Stimulated activated naive B cell treated with anti-CD40 and anti-IgM and Interleukin-4, amounts not matched to agents 10 μg/mL and 1 μg/mL and 100 μg/mL, for 72 hours (primary cell): ENCODE measurements at places on chromosomes 3 and 15.

DNA sequence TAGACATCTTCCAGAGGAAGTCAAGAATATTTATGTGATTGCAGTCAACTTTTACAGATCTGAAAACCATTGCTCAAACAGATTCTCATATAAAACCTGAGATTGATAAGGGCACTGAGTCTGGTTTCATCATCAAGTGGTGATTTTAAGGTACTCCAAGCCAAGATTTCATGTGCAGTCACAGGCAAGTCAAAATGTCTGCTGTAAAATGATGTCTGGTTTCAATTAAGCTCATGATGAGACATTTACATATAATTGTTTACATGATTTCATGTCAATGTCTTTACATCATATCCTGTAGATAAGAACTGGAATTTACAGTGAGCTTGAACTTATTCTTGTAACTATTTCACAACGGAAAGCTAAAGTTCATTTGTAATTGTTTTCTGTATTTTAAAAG is 1215.5 kb downstream of the ROBO2 start:
- DNase-seq: no peak

DNA sequence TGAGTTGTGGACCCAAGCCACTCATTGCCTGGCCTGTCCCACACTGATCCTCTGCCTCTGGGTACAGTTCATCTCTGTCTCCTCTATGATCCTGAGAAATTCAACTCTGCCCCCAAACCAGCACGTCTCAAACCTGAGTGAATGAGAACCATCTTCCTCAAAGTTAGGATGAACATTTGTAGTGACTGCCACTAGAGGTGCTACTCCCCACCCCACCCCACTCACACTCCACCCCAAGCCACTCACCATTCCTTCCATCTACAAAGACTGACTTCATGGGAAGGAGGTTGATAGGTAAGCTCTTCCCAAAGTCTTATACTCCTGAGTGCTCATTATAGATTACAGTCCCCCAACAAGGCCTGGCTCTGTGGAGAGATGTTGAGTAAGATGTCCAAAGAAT is 43.8 kb downstream of the NEK10 start:
- DNase-seq: no peak

DNA sequence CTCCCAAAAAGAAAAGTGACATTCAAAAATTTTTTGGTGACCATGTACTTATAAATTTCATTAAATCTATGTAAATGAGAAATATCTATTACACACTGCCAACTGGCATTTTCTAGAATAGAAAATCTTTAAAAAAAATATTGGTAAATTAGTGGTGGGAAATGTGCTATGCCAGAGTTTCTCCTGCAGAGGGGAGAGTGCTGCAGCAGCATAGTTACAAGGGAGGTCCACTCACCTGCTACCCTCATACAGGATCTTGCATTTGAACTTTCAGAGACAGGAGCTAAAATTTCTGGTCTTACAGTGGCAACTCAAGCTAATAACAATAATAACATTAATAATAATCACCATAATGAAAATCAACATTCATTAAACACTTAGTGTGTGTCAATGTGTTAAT is 459.6 kb downstream of the NSUN3 start:
- no peak for DNase-seq

DNA sequence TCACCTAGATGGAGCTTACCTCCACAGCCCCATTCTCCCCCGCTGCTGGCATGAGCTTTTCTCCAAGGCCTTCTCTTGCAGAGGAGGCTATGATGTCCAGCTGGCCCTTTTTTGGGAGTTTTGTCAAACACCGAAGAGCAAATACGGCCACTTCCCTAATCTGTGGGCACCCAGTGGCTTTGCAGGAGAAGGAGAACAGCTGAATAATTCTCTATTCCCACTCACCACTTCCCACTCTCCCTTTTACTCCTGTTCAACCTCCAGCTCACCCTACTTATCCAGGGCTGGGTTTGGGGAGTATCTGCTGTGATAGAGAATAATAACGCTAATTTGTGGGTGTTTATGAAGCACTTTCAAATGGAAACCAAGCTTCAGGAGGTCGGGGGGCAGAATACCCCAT is 93.0 kb downstream of the AAGAB start:
- DNase-seq: no peak

DNA sequence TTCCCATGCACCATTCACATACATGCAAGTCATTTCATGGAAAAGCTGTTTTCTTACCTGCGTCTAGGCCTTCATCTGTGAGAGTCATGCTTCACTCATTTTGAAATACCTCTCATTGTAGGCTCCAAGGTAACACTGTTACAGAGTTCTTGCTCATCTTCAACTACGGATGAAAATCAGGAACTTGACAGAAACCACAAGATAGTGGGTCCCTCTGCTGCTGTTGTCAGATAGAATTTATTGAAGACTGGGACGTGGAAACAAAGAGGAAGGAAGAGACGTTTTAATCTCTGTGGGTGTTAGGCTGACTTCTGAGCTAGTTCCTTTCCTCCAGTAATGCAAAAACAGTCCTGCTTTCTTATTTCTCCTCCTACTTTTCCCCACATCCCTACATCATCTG is at the start of gene P2RY14:
P2RY14 (minus strand) TSS at position 313 of the 400 bp plus-strand sequence. CDS start 64,226 bp downstream, outside the sequence.
- peak; percentile 20 for DNase-seq

- no peak for DNase-seq
Observed at GRCh38 chr3:22928216-22929110, 274.7 kb upstream of the UBE2E2 start.

GRCh38 chr3:142566096-142566495 is 12.4 kb downstream of the ATR start:
- DNase-seq: no peak

GRCh38 chr15:45495588-45495987 is 27.0 kb downstream of the SLC30A4 start:
- no peak for DNase-seq

DNA sequence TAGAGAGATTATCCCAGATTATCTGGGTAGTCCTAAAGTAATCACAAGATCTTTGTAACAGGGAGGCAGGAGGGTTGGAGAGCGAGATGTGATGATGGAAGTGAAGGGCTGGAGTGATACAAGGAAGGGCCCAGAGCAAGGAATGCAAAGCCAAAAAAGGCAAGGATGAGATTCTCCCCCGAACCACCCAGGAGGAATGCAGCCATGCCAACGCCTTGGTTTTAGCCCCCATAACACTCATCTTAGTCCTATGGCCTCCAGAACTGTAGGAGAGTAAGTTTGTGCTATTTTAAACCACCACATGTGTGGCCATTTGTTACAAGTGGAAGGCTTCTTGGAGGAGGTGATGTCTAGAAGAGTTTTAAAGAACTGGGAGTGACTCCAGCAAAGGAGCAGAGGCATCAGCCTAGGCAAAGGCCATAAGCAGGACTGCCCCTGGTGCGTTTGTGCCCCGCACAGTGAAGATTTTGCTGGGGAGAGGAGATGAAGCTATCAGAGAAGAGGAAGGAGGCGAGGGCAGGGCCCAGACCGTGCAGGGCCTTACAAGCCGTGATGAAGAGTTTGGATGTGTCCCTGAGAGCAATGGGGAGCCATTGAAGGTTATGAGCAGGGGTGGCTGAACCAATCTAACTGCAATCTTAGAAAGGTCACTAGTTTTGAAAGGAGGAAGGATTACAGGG is 25.3 kb upstream of the CORO2B start:
- no peak for DNase-seq

- no peak for DNase-seq
Observed at GRCh38 chr3:85706130-85706529, 747.3 kb downstream of the CADM2 start.

GRCh38 chr3:160454995-160455394 is 5.4 kb upstream of the TRIM59 start:
- DNase-seq: no peak

DNA sequence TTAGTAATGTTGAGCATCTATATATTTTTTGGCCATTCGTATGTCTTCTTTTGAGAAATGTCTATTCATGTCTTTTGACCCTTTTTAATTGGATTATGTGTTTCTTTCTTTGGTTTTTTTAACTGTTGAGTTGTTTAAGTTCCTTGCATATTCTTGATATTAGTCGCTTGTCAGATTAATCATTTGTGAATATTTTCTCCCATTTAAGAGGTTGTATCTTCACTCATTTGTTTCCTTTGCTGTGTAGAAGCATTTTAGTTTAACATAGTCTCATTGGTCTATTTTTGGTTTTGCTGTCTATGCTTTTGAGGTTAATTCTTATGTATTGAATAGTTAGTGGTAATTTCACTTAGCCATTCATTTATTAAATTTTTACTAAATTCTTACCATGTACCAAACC is 283.8 kb downstream of the ZPLD1 start:
- no peak for DNase-seq
